ENCODE measurements at places on chromosomes 1 and 21.
A peak's percentile ranks its signal among the peaks of the same experiment; 100 is the strongest.

DNA sequence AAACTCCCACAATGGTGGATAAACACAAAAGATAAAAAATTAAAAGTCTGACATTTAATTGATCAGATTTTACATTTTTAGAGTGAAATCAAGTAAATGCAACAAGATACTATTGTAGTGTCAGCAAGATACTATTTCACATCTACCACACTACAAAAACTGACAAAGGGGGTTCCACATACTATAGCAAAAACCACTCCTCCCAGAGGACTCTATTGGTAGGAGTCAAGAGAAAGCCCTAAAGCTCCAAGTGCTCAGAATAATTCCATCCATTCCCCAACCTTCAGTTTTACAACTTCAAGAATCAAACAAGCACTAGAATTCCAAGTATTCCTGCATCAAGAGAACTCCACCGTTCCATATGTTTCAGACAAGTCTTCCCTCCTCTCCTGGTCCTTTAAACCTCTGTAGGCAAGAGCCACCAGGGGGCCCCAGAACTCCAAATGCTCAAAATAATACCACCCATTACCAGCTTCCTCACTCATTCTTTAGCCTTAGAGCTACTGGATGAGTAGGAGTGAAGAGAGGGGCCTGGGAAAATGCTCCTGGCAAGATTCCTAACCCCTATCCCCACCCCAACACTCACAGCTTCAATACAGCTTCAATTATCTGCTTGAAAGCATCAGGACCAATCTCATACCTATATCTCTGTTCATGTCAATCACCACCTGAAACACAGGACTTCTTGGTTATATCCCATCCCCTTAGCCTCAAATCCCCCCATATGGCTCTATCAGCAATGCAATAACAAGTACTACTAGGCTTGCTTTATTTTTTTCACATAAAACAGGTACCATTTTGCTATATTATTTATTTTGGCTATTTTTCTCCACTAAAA is 9.9 kb downstream of the TOR1AIP2 start:
- no peaks in the 10 kb centered on the region for H3K27me3 ChIP-seq
- no peak overlapping the region for H3K4me3 ChIP-seq

DNA sequence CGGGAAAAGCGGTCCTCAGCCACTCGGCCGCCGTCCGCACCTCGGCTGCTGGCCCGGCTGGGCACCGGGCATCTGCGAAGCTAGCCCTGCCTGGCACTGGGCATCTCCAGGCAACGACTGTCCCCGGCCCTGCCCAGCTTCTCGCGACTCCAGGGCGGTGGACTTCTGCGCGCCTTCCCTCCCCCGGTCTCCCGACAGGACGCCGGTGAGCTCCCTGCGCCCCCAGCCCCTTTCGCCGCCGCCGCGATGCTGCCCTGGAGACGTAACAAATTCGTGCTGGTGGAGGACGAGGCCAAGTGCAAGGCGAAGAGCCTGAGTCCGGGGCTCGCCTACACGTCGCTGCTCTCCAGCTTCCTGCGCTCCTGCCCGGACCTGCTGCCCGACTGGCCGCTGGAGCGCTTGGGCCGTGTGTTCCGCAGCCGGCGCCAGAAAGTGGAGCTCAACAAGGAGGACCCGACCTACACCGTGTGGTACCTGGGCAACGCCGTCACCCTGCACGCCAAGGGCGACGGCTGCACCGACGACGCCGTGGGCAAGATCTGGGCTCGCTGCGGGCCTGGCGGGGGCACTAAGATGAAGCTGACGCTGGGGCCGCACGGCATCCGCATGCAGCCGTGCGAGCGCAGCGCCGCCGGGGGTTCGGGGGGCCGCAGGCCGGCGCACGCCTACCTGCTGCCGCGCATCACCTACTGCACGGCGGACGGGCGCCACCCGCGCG is 514 bp downstream of the FAM43B start:
- peaks cover 3% of the 10 kb centered on the region for H3K27me3 ChIP-seq
- DNase-seq, result peak; percentile 52
- no peaks in the 10 kb centered on the region for H3K36me3 ChIP-seq
- no peak overlapping the region for H3K27ac ChIP-seq
- H3K4me3 ChIP-seq, result peak overlapping the region; percentile 26

DNA sequence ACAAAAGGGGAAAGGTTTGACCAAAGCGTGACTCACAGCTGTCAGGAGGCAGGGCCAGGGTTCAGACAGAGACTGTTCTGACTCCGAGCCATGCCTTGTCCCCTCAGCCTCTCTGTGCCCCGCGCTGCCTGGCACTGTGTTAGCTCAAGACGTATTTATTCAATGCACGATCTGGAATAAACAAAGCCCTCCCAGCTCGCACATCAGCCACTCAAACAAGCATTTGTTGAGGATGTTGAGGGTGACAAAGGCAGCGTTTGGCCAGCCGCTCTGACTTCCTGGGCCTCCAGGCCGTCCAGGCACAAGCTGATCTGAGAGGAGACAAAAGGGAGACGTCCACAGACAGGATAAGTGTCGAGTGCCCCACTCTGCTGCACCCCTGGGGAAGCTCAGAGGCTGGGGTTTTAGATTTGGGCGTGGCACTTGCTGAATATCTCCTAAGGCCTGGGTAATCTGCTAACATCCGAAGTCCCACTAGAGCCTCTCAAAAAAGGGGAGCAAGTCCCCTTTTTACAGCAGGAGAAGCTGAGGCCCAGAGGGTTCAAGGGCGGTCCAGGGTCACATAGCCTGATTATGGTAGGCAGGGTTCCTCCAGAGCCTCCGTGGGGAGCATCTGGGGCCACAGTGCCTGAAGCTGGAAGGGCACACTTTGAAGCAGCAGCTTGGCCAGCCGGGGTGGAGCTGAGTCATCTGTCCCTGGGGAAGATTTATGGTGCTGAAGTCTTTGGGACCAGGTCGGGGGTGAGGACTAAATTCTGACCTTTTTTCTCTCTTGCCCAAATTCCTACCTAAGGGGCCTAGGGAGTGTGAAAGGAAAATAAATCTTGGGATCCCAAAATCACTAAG is 95.9 kb downstream of the SPSB1 start:
- no peak overlapping the region for H3K27ac ChIP-seq
- no peaks in the 10 kb centered on the region for H3K36me3 ChIP-seq
- H3K4me1 ChIP-seq, result no peaks in the 10 kb centered on the region
- no peaks in the 10 kb centered on the region for H3K27me3 ChIP-seq

- DNase-seq, result no peak
- no peak overlapping the region for H3K27ac ChIP-seq
- no peaks in the 10 kb centered on the region for H3K36me3 ChIP-seq
- no peaks in the 10 kb centered on the region for H3K4me1 ChIP-seq
- H3K4me3 ChIP-seq, result no peak overlapping the region
- H3K27me3 ChIP-seq, result no peaks in the 10 kb centered on the region
Measured at GRCh38 chr1:119573886-119574285, 66.9 kb downstream of the HSD3B1 start.

DNA sequence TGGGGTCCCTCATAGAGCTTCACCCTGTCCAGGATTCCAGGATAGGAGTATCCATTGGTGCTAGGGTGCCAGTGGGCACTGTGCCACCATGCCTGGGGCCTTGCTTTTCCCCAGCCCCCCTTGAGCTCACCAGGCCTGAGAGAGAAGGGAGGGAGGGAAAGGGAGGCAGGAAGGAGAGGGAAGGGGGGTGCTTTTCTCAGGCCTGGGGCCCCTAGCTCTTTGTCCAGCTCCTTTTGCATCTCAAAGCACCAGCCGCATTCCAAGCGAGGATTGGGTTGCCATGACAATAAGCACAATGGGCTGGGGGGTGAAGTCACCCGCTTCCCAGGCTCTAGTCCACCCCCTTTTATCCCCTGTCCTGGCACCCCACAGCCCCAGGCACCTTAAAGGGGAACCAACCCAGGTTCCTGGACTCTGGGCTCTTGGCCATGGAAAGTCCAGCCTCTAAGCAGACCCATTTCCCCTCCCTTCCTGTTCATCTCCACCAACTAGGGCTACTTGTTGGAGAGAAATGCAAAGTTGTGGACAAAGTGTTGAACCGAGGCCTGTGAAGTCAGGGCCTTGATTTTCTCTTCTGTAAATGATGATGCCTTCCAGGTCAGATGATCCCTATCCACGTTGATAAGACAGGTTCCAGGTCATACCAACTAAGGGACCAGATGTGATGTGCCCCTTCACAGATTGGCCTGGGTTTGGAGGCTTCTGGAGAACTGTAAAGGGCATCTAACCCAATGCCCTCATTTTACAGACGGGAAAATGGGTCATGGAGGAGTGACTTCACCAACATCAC is 11.4 kb downstream of the THBS3 start:
- H3K36me3 ChIP-seq, result no peaks in the 10 kb centered on the region
- no peaks in the 10 kb centered on the region for H3K27me3 ChIP-seq

Measured in pancreas (tissue), 10 donors.